Mammary epithelial cell (primary cell): ENCODE measurements at places on chromosomes 11 and 22.
A peak's percentile ranks its signal among the peaks of the same experiment; 100 is the strongest.

GRCh38 chr22:31377612-31378011 is 21.8 kb upstream of the DRG1 start:
- no peak for DNase-seq

DNA sequence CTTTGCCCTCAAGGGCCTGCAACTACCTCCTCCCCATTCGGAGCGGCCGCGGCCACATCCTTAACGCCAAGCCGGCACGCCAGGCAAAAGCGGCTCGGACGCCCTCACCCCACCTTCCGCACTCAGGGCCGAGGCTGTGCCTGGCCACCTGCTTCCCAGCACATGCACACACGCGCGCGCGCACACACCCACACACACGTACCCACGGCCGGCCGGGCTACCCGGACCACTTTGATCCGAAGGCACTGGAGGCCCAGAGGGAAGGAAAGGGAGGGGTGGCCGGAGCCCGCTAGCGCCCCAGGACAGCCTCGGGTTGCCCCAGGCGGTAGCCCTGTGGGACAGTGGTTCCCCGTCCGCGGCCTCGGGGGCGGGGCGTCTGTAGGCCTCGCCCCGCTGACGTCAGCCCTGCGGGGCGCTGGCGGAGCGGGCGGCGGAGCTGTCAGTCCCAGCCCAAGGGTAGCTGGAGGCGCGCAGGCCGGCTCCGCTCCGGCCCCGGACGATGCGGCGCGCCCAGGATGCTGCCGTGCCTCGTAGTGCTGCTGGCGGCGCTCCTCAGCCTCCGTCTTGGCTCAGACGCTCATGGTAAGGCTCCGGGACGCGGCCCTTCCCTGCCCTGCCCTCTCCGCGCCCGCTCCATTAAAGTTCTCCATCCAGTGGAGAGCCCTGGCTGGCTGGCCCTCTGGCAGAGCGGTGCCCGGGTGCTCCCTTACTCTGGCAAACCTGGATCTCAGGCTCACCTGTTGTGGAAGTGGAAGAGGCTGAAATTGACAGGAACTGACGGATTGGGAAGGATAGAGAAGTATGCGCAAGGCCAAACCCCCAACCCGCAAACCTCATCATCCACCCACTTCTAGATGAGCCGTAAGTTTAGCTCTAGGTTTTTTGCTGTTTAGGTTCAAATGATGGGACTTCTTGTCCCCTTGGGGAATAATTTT is at the start of gene IL10RA:
IL10RA (plus strand) TSS at position 442 of the 935 bp plus-strand sequence; CDS start at position 516, 74 bp downstream.
- peak; percentile 68 for DNase-seq

- DNase-seq, result no peak
Observed at GRCh38 chr11:114102993-114103896, 43.7 kb downstream of the ZBTB16 start.

- DNase-seq, result no peak
Observed at GRCh38 chr11:64275031-64275800, 9.2 kb downstream of the BAD start.

- DNase-seq, result no peak
Observed at GRCh38 chr11:57200917-57201316, 19.2 kb downstream of the LRRC55 start.

DNA sequence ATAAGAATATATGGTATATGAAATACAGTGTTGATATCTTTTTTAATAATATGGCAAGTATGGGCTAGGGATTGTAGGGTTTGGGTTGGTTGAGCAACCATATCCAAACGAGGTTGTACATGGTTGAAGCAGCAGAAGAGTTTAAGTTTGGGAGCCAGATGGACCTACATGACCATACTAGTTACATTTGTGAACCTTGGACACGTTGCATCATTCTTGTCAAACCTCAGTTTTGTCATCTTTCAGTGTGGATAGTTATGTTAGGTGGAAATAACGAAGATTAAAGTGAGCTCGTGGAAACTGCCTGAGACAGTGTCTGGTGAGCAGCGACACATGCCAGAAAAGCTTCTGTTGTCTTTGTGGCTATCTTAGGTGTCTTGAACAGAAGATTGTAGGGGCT is 307.1 kb upstream of the KIRREL3 start:
- DNase-seq, result no peak

DNA sequence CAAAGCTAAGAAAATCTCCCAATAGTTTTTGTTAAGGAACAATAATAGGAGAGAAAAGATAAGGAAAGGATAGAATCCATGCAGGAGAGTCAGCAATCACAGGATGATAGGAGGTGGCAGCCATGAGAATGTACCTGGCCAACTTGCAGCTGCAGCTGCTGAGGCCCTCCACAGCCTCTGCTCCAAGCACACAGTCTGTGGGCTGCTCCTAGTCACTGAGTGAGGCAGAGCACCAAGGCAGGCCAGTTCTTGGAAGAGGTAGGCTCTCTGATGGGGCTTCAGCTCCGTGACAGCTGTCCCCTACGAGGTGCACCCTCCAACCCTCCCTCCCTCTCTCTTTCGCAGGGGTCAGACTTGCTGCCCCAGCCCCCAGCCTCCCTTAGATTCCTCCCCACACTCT is 5.5 kb upstream of the KCNJ1 start:
- DNase-seq, result no peak

DNA sequence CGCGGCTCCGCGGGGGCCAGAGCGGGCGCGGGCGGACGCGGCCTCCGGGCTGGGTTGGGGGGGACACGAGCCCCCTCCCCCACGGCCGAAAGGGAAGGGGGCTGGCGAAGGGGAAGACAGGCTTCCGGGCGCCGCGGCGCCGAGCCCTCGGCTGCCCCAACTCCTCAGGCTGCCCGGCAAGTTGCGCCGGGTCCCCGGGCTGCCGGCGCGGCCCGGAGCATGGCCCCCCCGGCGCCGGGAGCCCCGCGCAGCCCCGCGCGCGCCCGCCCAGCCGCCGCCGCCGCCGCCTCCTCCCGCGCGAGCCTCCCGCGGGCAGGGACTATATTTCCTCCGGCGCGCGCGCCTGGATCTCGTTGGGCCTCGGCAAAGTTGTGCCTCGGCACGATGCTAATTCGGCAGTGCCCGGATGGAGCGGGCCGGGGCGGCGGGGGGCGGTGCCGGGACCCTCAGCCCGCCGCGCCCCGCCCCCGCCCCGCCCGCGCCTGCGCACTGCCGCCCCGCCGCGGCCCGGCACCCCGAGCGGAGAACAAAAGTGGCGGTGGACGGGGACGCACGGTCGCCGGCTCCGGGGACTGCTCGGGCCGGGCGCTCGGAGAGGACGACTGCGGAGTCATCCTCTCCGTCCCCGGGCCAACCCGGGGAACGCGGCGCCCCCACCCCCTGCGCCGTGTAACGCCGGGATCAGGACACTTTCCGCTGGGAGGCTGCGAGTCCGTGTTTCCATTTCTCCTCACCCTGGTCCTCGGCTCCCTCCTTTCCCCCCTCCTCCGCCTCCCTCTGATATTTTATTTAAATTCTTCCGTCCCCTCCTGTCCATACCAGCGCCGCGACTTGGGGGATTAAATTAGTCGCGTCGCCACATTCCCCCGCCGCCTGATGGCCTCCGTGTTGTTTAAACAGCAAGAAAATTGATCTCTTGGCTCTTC is at the start of gene PHF21B:
PHF21B (minus strand) TSS at position 400 of the 926 bp plus-strand sequence. CDS start 456 bp downstream, outside the sequence.
- peak; percentile 9 for DNase-seq

- DNase-seq, result no peak
Observed at GRCh38 chr22:38881464-38881871, 9.5 kb upstream of the CBX6 start.

GRCh38 chr11:61611309-61611708 is 30.4 kb upstream of the SYT7 start:
- no peak for DNase-seq

- no peak for DNase-seq
Observed at GRCh38 chr11:127133061-127133460, 132.5 kb upstream of the KIRREL3 start.
